ENCODE measurements at places on chromosomes 6 and 20.

GRCh38 chr6:47581591-47581990, 104.0 kb downstream of the CD2AP start:
- no peak for DNase-seq

DNA sequence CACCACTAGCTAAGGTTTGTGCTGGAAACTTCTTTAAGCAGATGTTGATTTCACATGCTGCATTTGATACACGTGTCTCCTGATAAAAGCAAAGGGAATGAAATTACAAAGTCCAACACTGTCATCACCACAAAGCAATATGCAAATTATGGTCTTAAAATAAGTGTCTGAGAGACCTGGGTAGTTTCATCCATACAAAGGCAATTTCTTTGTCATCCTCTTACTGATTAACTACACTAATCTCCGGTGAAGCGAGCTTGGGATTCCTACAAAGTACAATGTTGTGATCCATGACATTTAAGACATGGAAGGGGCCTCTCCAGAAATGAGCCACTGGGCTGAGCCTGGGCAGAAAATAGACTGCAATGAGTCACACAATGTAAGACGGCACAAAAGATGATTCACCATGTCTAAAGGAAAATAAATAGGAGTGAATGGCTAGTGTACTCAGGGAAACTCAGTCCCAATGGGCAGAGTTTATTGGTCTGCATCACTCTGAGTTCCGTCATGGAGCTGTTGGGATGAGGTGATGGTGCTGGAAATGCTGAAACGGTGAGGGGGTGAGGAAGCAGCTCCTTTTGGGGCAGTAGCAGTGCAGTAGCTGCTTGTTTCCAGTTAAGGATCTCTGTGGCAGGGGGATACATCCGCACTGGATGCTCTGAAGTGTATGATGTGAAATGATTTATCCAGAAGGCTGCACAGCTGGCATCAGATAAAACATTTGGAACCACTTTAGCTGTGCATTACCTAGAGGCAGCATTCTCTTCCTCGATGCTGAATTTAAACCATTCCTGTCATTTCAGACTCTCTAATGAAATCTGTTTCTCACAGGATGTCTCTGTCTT, 103.3 kb downstream of the IBTK start:
- no peak for DNase-seq

DNA sequence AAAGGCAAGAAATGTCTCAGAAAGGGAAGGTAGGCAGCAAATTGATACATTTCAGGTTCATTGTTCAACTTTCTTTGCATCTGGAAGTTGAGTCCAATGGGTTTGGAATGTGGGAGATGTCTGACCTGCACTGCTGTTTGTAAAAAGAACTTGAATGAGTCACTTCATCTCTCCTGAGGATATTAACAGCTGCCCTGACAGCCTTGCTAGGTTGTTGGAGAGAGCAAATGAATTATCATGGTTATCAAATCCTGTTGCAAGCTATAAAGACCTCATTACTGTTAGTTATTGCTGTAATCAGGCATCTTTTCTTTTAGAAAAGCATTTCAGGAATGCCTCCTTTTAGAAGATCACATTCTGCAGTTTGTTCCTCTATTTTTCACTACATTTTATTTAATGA, 23.0 kb upstream of the FLRT3 start:
- no peak for DNase-seq

- peak; percentile 41 for DNase-seq
Measured at GRCh38 chr20:50438986-50439407, 71.2 kb upstream of the PTPN1 start.

DNA sequence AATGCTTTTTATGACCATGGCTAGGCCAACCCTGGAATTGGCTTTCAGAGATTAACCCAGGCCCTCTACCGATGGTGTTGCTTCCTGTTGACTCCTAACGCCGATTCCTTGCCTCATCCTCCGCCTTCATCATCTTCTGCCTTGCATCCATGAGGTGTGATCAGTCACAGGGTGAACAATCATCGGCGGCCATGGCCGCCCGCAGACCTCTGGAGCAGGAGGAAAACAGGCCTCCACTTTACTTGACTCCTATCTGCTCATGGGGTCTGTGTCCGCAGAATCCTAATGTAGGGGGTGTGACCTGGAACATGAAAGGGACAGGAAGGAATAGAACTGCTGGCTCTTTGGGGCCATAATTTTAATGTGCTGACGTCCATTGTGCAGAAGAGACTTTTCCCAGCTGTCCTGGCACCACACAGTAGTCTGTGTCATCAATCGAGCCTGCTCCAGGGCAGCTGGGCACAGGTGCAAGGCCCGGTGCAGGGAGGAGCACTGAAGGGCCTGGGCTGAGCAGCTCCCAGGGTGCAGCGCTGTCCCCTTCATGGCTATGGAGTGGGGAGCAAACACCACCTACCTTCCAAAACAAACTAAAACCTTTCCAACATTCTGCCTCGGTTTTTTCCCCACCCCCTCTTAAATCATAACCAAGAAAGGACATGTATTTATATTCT, 8.0 kb downstream of the SLC22A3 start:
- DNase-seq = no peak

DNA sequence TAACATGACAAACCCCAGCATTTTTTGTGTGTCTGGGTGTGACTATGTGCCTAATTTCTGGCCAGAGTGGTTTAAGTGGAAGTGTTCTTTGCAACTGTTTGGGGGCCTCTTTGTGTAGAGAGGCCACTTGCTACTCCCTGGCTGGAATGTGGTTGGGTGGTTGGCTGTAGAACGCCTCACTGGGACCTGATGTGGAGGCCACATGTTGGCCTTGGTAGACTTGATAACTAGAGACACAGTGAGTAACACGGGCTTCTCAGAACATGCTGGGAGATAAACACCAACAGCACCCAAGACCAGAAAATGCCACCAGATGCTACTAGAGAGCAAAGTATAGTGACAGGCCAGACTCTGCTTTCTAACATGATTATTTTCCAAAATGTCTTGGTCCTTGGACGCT, 111.2 kb upstream of the ZFP64 start:
- DNase-seq = no peak

DNA sequence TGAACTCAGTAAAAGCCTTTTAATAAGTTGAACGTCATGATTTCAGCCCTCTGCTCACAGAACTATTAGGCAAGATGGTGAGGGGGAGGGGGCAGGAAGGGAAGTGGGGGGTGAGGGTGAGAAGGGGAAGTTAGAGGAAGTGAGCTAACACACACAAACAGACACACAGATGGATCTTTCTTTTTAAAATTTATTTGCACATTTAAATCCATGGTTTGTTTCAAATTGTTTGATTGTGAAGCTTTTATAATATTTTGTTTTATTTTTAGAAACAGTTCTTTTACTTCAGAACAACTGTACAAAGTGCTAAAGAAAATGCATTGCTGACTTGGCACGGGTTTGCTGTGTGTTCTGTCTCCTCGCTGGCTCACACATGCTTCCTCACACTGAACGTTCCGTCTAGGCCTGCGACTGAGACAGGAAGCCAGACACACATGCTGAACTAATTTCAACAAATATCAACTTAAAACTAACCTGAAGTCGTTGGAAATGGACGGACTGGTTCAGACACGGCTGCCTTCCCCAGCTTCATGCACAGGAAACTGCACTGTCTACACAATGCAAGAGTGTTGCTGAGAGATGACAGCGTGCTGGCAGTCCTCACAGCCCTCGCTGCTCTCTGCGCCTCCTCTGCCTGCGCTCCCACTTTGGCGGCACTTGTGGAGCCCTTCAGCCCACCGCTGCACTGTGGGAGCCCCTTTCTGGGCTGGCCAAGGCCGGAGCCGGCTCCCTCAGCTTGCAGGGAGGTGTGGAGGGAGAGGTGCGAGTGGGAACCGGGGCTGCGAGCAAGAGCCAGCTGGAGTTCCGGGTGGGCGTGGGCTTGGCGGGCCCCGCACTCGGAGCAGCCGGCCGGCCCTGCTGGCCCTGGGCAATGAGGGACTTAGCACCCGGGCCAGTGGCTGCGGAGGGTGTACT, 8.1 kb upstream of the ZBP1 start:
- no peak for DNase-seq

DNA sequence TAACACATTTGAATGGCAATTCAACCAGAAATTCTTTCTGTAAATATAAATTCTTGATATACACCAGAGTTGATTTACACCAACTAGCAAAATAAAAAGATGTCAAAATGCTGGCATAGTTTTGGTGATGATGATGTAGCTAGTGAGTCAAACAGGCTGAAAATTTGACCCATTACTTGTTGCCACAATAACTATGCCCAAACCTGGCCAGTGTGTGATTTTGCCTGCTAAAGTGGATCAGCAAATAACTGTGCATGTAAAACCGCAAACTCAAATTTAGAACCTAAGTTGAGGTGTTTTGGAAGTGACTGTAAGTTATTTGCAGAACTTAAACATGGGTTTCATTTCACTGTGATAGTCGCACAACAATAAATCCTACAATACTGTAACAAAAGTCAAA, 125.9 kb downstream of the KIF6 start:
- no peak for DNase-seq

DNA sequence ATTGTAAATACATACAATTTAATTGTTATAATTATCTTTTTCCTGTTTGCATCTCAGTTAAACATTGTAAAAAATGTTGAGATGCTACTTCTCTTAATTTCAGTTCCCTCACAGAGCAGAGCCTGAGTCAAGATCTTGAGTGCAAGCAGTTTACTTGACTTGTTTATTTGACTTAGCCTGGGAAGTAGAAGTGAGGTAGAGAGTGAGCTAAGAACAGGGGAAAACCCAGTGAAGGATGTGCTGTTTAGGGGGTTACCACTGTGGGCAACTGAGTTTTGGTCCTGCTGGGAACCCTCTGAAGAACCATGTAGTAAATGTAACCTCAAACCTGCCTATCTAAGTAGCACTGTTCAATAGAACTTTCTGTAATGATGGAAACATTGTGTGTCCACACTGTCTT, 495.2 kb upstream of the FLRT3 start:
- no peak for DNase-seq

- no peak for DNase-seq
Measured at GRCh38 chr6:156849806-156850205, 72.6 kb downstream of the ARID1B start.

DNA sequence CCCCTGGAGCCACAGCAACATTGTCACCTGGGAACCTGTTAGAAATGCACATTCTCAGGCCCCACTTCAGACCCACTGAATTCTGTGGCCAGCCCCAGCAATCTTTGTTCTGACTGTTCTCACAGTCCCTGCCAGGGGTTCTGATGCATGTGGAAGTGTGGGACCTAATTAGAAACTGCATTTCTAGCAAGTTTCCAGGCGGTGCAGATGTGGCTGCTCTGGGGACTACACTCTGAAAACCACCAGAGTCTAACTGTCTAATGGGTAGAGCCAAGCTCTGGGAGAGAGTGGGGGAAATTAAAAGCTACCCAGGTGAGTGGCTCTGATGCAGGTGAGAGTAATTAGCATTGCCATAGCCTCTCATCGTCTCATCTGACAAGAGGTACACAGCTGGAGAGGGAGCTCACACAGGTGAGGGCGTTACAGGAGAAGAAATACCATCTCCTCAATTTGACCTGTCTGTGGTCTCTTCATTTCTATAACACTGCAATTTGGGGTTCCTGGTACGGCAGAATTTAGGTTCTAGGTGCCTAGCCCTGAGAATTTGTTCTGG, 66.0 kb downstream of the SNX5 start:
- DNase-seq = no peak

- no peak for DNase-seq
Measured at GRCh38 chr6:154824076-154824475, 90.9 kb downstream of the SCAF8 start.

GRCh38 chr6:45420083-45420908, 42.6 kb upstream of the SUPT3H start:
- peak; percentile 42 for DNase-seq

DNA sequence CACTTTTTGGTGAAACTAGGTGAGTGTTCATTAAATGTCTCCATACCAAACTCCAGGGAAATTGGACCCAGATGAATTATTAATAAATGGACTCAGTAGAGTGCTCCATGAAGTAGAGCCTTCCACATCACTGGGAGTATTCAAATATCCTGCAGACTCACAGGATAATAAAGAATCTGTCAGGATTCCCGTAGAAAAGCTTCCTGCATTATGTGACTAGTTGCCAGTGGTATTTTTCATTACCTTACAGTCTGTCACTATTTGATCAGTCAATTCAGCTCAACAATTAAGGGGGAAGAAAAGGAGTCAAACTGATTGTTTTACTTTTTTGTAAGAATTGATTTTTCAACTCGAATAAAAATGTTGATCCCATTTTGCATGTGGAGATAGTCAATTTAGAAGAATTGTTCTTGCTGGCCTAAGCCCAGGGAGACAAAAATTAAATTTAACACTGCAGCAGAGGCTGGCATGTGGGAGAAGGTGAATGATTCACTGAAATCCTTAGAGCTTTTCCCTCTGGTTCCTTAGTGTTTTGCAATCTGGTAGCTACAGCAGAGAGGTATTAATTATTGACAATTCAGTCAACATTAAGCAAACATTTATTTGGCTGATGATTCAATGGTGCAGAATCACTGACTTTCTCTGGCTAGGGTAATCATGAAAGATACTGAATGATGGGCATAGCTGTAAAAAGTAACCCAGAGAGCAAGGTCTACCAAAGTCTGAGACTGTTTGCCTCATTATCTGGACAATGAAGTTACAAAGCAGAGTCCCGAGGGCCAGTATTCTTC, 442.4 kb downstream of the CD83 start:
- DNase-seq = no peak

GRCh38 chr6:104702126-104702841, 157.4 kb downstream of the HACE1 start:
- DNase-seq = no peak

- no peak for DNase-seq
Measured at GRCh38 chr6:168247443-168248147, 72.0 kb downstream of the DACT2 start.

DNA sequence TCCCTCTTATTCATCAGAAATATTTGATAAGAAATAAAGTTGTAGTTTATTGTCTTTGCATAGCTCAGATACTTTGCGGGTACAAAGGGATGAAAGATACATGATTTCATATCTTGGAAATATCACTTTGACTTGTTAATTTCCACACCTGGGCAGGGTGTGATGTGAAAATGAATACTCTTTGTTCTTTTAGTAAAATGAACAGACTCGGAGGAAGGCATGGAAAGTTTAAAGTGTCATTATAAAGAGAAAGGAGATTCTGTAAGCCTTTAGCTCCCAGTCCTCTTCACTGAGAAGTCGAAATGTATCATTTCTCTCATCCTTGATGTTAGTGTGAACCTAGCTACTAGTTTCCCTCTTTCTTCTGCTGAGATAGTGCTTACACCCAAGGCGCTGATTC, 36.7 kb upstream of the AKIRIN2 start:
- no peak for DNase-seq
